Dermis blood vessel endothelial cell (primary cell): ENCODE measurements at places on chromosomes 6 and 20. TPM values are rescaled to one million over a fixed set of nuclear protein-coding genes. Genes with fewer than 3 reads are reported as not detected.

DNA sequence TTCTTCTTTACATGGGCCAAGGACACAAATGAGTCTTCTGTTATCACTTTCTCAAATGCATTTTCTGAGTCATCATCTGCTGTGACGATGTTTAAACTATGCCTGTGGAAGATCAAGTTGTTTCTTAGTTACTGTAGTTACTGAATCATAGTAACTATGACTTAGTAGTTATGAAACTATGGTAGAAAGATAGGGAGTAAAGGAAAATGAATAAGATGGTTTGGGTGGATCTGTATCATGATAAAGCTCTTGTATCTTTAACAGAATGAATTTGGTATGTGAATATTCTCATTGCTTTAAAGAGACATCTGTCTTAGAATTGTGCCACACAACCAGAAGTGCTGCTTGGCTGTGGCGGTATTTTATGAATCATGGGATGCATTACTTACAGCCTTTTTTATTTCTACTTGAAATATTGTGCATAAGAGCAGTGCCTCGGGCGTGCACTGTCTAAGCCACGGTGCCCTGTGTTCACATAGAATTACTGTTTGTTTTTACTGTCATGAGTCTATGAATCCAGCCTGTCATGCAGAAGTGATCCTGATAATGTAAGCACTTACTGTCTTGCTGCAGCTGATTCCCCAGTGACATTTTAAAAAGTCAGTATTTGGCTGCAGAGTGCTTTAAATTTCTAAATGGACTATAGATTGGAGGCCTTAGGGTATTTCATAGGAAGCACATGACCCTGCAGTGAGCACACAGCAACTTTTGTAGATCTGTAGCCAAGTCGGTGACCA, 215.2 kb downstream of the TMEM242 start:
- peak; percentile 80 for DNase-seq

Gene NHSL1
- 45.1 and 78.7 TPM in 2 replicates for total RNA-seq

Gene PTGIS
- total RNA-seq, result 1.9 and 2.0 TPM in 2 replicates

GRCh38 chr6:56156643-56157042, 90.7 kb downstream of the COL21A1 start:
- peak; percentile 2 for DNase-seq

DNA sequence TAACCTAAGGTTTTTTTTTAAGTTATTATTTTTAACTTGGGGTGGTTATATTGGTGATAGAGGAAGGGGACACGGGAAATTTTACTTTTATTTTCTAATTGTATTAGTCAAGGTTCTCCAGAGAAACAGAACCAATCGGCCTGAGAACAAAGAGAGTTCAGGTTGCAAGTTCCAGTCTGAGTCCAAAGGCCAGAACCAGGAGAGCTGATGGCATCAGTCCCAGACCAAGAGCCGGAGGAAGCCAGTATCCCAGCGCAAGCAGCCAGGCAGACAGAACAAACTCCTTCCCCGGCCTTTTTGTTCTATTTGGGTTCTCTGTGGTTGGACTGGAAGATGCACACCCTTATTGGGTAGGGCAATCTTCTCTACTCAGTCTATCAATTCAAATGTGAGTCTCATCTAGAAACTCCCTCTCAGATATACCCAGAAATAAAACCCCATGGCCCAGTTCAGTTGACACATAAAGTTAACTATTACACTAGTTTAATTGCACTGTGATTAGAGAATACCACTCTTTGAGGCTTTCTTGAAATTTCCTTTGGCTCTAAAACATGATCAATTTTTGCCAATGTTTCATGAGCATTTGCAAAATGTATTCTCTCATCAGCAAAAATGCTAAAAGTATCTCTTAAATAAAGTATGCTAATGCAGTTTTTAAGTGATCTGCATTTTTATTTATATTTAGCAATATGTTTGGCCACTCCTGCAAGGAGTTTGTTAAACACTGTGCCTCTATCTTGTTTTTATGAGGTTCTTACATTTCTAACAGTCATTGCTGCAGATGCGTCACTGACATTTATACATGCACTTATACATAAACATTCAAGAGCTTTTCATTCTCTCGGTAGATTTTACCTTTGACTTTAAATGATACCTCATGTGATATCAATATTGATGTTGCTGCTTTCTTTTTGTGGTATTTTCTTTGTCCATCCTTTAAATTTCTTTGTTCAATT, 103.2 kb upstream of the SSTR4 start:
- DNase-seq, result no peak

Gene PRICKLE4
- total RNA-seq, result 6.9 and 10.4 TPM in 2 replicates

- DNase-seq, result no peak
Observed at GRCh38 chr6:110180228-110181008, at the start of gene CDC40. Gene CDC40, plus strand, starts transcription at chr6:110180427. Its CDS starts 18 bp downstream, at chr6:110180445.

GRCh38 chr6:91600561-91600960, 1013.7 kb upstream of the MAP3K7 start:
- DNase-seq, result no peak

GRCh38 chr20:14888134-14888533, 550.7 kb upstream of the FLRT3 start:
- DNase-seq, result no peak

- DNase-seq, result no peak
Observed at GRCh38 chr6:27049863-27050781, 197.4 kb upstream of the PRSS16 start.

Gene USP49
- total RNA-seq, result 2.9 and 3.1 TPM in 2 replicates

Gene GPR6
- not detected in 2 replicates for total RNA-seq

Gene CLPSL1
- total RNA-seq, result not detected in 2 replicates

Gene UNC5CL
- 0.14 and 0.17 TPM in 2 replicates for total RNA-seq

GRCh38 chr6:129486327-129486726, 223.7 kb downstream of the ARHGAP18 start:
- DNase-seq, result no peak

Gene ZMYND8
- total RNA-seq, result 35.9 and 59.4 TPM in 2 replicates

GRCh38 chr6:158422629-158423238, 110.5 kb downstream of the TULP4 start:
- DNase-seq, result no peak

Gene KHDC1
- total RNA-seq, result 0.09 TPM in 1 of 2 replicates, not detected in the other

GRCh38 chr6:144068794-144069193, 26.6 kb downstream of the SF3B5 start:
- no peak for DNase-seq

DNA sequence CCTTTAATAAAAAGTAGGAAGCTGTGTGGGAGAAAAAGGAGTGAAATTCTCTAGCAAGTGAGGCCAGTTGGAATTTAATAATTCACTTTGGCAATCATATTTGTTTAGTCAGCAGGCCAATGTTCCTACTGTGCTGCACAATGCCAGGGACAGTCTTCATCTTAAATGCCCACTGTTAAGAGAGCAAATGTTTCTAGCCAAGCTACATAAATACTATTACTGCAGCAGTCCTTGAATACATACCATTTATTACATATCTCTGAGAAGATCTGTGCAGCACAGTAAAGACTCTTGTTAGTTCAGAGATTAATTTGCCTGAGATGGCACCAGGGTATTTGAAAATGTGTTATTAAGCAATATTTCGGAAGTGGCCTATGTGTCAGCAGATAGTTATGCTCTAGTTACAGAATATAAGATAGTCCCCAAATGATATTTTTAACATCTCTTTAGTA, 105.4 kb downstream of the OGFRL1 start:
- DNase-seq, result peak; percentile 46

DNA sequence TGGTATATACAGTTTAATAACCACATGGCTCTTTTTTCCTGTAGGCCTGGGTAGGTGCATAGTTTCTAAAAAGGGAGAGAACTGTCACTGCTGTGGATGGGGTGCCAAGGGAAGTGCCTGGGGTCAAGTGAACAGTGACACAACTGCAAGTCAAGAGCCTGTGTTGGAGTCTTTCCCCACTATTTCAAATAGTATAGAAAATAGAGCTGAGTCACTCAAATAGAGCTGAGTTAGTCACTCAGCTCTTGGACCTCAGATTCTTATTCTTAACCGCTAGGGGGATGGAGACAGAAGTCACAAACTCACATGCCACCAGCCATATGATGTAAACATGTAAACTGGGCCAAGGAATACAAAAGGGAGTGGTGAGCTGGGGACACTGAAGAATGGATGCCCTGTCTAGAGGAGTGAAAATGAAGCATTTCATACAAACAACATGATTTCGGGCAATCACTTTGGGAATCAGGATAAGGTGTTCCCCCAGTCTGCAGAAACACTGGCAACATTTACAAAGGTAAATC, 2.1 kb downstream of the NQO2 start:
- DNase-seq, result peak; percentile 83

GRCh38 chr6:46103441-46104115, 26.2 kb upstream of the ENPP4 start:
- no peak for DNase-seq

DNA sequence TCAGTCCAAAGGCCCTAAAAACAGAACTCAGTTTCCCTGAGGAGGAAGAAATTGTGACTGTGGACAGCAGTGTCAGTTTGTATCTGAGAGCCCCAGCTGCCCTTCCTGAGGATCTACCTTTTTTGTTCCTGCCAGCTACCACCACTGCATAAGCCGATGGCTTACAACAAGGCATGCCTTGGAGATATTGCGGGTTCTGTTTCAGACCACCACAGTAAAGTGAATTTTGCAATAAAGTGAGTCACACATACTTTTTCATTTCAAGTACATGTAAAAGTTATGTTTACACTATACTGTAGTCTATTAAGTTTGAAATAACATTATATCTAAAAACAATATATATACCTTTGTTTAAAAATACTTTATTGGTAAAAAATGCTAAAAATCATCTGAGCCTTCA, 9.6 kb upstream of the CST3 start:
- no peak for DNase-seq

DNA sequence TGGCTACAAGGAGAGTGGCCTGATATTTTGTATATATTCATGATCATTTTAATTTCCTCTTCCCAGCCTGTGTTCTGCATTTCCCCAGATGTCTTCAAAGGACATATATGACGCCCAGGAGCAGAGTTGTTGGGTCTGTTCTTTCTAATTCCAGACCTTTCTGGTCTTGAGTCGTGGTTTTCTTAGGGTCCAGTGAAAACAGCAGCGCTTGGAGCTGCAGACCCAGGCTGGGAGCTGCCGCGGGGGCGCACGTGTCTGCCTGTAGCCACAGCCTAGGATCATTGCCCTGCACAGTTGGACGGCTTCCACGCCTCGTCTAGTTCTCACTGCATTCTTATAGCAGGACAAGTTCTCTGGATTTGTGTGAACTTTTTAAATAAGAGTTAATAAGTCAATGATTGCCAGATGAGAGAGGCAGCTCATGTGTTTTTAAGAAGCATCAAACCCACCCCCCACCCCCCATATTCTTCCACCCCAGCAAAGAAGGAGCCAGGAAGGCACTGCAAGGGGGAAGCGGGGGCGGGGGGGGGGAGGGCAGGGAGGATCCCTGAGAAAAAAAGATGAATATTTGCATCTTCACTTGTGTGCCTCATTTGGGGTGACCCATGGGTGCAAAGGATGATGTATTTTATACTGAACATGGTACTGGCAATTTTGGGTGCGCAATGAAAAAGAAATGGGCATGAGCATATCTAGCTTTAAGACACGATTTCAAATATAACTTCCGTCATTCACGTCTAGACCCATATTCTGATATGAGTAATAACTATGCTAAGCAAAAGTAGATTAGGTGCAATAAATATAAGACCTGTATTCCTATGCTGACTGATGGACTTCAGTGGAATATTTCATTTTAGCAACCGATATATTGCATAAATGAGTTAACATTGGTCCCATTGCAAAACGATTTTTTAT, 160.0 kb downstream of the TBXT start:
- DNase-seq, result no peak

Gene DEFB124
- not detected in 2 replicates for total RNA-seq

GRCh38 chr6:2623295-2623694, 127.4 kb downstream of the MYLK4 start:
- DNase-seq, result no peak

DNA sequence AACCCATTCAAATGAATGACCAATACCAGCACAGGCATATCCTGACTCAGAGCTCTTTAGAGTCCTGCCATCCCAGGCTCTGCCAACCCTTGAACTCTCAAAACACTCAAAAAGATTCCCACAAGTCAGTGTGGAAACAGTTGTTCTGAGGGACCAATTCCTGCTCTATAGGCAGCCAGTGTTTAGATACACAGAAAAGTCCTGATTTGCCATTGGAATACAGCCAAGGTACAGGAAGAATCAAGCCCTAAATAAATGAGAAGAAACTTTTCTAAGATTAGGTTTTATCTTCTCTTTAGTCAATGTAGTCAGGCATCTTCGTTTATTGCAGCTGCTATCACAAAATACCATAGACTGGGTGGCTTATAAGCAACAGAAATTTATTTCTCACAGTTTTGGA, 626.8 kb upstream of the ARID1B start:
- DNase-seq, result no peak

- DNase-seq, result no peak
Observed at GRCh38 chr6:168589275-168589674, 148.3 kb downstream of the SMOC2 start.

DNA sequence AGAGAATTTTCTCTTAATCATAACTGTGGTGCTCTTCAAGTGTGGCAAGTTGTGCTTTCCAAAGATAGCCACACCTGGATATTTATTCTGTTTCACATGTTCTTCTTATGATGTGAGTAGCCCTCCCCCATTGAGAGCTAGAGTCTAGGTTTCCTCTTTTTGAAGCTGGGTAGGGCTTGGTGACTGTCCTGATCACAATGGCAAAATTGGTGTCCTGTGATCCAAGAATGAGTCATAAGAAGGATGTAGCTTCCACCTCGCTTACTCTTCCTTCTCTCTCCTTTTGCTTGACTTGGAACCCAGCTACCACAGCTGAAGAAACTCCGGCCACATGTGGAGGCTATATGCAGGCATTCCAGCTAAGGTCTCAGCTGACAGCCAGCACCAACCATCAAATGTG, 7.4 kb upstream of the IGF2R start:
- DNase-seq, result no peak

GRCh38 chr6:170404697-170405096, 98.1 kb downstream of the FAM120B start:
- DNase-seq, result no peak

Gene MEI4
- total RNA-seq, result under 0.01 TPM in 1 of 2 replicates, not detected in the other

Gene RIPPLY2
- 0.42 TPM in 1 of 2 replicates, not detected in the other for total RNA-seq

DNA sequence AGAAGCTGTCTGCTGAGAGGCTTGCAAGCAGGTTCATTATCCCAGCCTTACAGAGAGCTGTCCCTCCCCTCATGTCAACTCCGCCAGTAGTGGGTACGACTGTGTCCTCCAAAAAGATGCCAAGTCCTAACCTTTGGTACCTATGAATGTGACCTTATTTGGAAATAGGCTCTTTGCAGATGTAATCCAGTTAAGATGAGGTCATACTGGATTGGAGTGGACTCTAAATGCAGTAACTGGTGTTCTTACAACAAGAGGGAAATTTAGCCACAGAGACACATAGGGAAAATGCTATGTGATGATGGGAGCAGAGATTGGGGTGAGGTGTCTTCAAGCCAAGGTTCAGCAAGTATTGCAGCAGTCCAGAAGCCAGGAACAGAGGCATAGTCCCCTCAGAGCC, 90.8 kb upstream of the FOXP4 start:
- DNase-seq, result no peak

- no peak for DNase-seq
Observed at GRCh38 chr6:67165606-67166005, 1458.6 kb upstream of the EYS start.

Gene UBE2V1
- total RNA-seq, result 33.5 and 62.6 TPM in 2 replicates

DNA sequence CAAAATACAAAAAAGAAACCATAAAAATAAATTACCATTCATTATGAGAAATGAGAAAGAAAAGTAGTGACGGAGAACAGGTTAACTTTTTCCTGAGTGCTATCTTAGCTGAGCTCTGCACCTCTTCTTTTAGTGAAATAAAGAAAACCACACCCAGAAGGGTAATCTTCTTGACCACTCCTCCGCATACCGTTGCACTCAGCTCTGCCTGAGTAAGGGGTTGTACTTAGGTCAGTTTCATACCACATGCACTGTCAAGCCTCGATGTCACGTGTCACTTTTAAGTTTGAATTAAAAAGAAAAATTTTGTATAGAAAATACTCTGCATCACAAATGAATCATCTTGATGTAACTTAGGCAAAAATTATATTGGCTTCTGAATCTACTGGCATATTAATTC, 2.8 kb downstream of the EZR start:
- DNase-seq, result no peak
